Stimulated activated naive CD4-positive, alpha-beta T cell (primary cell): ENCODE measurements at places on chromosomes 3 and 15.

GRCh38 chr3:114741066-114741465 is 406.0 kb downstream of the ZBTB20 start:
- DNase-seq, result no peak

DNA sequence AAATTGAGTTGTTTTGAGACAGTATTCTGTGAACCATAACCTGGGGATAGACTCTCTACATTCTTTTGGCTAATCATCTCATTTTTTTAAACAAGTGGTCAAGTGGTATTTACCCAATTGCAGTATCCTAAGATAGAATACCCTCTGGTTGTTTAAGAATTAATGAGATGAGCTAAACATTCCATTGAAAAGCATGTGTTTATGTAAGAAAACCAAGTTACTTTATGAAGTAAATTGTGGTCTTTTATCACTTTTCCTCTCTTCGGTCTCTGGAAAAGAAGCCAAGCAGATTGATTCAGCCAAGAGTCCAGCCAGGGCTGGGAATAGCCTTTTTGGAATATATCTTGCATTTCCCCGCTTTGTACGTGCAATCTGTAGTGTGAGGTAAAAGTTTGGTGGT is 185.7 kb upstream of the TOPAZ1 start:
- no peak for DNase-seq

- no peak for DNase-seq
These were observed 425 bp downstream of the ANPEP start for GRCh38 chr15:89814112-89814742.

GRCh38 chr15:70159001-70159712 is 61.4 kb upstream of the TLE3 start:
- no peak for DNase-seq

- DNase-seq, result no peak
These were observed 15.8 kb downstream of the TCF12 start for GRCh38 chr15:56934269-56934668.

- DNase-seq, result no peak
These were observed 331.5 kb upstream of the CFAP20DC start for GRCh38 chr3:59381282-59381681.

DNA sequence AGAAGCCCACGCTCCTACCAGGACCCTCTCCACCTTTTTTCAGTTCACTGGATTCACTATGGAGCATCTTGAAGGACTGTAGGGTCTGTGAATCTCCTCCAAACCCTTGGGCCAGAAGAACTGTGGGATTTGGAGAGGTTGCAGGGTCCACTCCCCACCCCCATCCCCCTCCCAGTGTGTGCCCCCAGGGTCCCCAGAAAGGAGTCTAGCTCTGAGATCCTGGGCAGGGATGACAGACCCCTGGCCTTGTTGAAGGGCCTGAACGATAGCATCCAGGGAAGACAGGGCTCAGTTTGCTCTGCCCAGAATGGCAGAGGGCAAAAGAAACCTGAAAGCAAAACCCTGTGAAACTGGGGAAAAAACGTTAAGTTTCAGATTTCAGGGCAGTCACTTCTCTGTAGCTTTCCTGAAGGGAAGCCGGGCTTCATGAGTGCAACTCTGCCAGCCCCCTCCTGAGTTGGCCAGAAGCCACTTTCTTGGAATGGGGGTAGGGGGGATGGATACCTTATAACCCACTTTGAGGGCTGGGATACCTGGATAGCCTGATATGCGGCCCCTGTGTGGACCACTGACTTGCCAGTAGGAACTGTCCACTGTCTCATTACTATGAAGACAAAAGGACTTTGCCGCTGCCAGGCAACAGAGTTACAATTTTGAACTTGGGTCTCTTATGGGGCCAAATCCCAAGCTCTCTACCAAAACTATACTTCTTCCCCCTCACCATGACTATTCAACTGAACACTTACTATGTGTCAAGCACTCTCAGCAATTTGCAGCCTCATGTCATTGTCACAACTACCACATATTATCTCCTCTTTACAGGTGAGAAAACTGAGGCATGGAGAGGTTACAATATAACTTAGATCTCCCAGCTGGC is 1.6 kb upstream of the CISH start:
- no peak for DNase-seq

- DNase-seq, result no peak
These were observed 144.3 kb upstream of the PFN2 start for GRCh38 chr3:150114873-150115540.

GRCh38 chr15:67070150-67070549 is 4.7 kb downstream of the SMAD3 start:
- DNase-seq, result no peak

- DNase-seq, result no peak
These were observed 120.8 kb upstream of the POU1F1 start for GRCh38 chr3:87397211-87397610.

DNA sequence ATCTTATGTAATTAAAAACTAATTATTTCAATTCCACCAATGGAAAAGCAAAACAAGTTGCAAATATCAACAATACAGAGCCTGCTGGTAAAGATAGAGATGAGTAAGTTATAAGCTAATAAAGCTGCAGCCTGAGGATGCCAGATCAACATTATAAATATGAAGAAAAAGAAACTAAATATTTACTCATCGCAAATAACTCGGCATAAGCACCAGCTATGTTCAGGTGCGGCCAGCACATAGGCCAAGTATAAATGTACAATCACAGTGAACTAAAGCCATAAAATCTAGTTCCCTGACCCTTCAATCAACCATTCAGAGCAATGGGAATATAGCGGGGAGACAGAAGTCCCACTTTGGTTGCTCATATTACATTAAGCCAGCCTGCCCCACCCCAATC is 7.7 kb upstream of the RSL24D1 start:
- no peak for DNase-seq

DNA sequence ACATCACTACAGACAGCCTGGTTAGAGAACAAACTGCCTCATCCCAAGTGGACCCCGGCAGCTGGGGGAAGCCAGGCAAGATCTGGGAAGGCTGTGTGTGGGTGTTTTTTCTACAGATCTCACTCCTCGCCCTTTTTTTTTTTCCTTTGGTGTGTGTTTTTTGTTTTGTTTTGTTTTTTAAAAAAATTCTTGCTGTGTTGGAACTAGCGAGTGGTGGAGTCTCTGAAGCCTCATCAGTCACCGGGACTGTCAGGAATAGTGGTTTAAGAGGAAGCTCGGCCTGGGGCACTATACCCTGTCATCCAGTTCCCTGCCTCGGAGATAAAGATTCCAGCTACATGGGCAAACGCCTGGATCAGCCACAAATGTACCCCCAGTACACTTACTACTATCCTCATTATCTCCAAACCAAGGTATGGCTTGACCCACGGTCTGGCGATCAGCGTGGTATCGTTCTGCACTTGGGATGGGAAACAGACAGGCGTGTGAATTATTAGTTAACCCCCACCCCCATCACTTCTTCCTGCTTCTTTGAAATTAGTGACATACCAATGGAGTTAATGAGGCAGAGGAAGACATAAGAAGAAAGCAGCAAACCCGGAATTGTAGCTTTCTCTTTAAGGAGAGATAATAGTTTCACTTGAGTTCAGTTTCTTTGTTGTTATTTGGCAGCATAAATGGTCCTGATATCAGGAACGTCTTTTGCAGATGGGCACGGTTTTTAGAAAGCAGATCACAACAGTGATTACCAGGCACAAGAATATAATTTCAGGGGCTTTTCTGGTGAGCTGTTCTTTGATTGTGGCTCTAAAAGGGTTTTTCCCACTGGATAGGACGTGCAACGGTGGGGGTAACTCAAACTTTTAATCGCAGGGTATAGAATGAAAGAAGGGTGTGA is 722 bp downstream of the RBMS3 start:
- no peak for DNase-seq

DNA sequence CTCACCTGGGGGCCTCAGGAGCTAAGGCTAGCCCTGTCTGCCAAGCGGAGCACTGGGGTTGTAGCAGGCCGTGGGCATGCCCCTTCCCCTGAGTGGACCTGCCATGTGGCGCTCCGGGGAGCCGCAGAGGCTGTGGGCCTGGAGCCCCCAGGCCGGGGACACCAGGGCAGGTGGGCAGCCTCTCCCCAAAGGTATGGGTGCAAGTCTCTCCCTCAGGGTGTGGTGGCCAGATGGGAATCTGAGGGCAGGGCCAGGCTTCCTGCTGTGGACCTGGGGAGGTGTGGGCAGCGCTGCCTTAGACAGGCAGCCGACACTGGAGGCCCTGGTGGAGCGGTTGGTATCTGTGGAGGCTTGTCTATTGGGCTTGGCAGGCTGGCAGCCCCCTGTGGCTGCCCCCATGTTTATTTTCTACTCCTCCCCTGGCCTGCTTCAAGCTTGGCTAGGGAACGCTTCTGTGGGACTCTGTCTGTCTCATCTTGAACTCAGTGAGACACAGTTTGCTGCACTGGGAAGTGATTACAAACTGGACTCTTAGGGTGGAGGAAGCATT is 5.9 kb downstream of the ACVR2B start:
- DNase-seq, result no peak

DNA sequence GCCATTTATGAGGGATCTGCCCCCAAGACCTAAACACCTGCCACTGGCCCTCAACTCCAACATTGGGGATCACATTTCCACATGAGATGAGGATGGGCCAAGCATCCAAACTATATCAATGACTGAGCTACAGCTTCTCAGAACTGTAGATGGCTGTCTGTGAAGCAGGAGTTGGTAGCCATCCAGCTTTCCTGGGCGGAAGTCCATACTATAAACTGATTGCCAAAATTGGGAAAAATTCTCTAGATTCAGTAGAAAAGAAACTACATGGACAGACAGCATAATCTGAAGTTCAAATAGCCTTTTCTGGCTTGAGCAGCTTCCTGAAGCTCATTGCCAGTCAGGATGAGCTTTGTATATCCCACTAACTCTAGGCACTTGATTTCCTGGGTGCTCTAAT is 214.7 kb upstream of the ZBTB20 start:
- no peak for DNase-seq

- DNase-seq, result no peak
These were observed 7.7 kb downstream of the IGDCC4 start for GRCh38 chr15:65414841-65415621.

- no peak for DNase-seq
These were observed 106.2 kb upstream of the MCTP2 start for GRCh38 chr15:94125156-94125555.

DNA sequence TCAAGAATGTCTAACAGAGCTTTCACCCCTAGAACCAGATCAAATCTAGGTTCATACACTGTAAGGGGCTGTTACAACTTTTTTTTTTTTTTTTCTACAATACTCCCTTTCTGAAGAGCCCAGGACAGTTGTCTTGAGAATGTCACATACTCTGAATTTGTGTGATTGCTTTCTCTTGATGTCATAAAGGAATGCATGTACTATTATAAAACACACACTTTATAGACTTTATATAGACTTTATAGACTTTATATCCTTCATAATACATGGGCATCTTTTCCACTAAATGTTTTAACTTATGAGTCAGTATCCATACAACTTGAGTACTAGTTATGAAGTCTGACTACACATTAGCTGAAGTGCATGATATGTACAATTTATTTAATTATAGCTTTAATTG is 26.3 kb downstream of the RFX7 start:
- DNase-seq, result no peak

DNA sequence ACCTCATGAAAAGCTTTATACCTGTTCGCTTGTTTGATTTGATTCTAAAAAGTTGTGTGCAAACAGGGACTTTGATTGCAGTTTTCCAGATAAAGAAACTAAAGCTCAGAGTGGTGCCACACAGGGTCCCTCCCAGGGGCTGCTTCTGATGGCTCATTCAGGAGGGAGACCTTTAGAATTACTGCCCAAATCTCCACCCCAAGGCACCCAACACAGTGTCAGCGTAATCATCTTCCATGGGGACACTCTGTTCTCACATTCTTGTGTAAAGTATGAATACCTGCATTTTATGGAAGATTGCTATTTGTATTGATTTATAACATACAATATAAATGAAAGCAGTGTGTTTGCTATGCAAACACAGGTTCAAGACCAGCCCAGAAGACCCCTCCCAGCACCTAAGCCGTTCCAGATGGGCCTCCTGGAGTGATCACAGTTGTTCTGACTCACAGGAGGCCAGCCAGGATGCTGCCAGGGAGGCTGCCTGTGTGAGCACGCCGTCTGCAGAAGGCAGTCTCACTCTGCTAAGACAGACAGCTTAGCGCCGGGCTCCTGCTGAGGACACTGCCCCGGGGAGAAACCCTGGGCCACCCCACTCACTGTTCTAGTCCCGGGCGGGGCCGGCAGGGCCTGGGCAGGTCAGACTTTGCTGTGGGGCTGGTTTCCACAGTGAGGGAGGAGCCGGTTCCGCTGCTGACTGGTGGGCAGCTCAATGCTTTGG is 185.6 kb downstream of the FAM43A start:
- no peak for DNase-seq

DNA sequence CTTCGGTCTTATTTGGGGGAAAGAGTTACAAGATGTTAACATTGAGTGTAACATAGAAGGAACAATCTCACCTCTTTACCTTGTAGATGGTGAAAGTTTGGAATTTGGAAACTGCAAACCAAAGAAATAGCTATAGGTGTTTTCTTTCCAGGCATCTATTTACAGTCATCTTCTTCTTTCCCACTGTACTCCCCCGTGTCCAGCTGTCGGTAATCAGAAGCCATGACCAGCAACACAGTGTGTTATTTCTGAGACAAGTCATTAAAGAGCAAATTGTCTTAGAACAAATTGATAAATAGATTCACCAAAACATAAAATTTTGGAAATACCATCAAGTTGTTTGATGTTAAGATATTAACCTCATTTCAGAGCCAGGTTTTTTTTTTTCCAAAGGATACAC is 590.5 kb upstream of the NAALADL2 start:
- no peak for DNase-seq

GRCh38 chr3:12372741-12373280 is 83.9 kb downstream of the PPARG start:
- DNase-seq, result no peak

GRCh38 chr3:129184396-129184657 is 631 bp upstream of the CNBP start:
- DNase-seq, result no peak

DNA sequence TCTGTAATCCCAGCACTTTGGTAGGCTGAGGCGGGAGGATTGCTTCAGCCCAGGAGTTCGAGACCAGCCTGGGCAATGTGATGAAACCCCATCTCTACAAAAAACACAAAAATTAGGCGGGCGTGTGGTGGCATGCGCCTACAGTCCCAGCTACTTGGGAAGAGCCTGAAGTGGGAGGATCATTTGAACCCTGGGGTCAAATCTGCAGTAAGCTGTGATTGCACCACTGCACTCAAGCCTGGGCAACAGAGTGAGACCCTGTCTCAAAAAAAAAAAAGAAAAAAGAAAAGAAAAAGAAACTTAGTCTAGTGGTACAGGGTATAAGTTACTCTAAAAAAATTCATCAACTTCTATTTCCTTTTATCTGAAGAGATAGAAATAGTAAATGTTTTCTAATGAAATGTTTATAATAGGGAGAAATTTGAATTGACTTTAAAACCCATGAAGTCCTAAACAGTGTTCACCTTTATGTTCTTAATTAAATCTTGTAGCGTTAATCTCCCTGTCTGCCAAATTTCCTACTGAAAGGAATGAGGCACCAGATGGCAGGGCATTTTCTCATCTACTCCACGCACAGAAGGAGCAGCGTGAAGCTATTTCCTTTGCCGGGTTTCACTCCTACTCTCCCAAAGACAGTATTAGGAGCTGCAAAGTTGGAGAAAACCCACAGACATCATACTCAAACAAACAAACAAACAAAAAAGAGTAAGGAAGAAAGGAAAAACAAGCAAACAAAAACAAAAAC is 1.9 kb downstream of the PCLAF start:
- no peak for DNase-seq

GRCh38 chr3:60101621-60102020 is 1051.8 kb upstream of the CFAP20DC start:
- no peak for DNase-seq
